ENCODE measurements at places on chromosomes 5 and 9. TPM values are rescaled to one million over a fixed set of nuclear protein-coding genes. Genes with fewer than 3 reads are reported as not detected.

Gene CXCL14
- total RNA-seq: 29.8 TPM

Gene LCP2
- 13.4 TPM for total RNA-seq

Gene PDGFRB
- 8.6 TPM for total RNA-seq

Gene RPP25L
- 37.0 TPM for total RNA-seq

Gene IFNK
- total RNA-seq: not detected

Gene TXNDC8
- not detected for total RNA-seq
